Activated CD4-positive, CD25-positive, alpha-beta regulatory T cell treated with anti-CD3 and anti-CD28 coated beads, Interleukin-2, amount 50 U/mL, for 16 hours (primary cell): ENCODE measurements at places on chromosomes 5 and 9.

DNA sequence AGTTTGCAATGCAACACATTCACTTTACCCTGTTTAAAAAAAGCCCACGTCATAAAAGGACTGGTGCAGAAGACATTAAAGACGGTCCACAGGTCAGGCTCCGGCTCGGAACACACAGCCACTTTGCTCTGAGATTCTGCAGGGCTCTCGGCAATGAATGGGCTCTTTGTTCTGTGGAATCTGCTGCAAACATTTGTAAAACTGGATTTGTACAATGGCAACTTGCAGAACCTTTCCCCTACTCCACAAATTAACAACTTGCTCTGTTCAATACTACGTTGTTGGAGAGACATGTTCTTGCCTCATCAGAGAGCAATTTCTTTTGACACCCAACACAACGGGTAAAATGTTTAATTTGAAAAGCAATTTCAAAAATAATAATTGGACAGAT, 13.0 kb upstream of the NR5A1 start:
- no peak for DNase-seq

GRCh38 chr9:86975036-86975435, 27.7 kb upstream of the GAS1 start:
- DNase-seq = no peak

DNA sequence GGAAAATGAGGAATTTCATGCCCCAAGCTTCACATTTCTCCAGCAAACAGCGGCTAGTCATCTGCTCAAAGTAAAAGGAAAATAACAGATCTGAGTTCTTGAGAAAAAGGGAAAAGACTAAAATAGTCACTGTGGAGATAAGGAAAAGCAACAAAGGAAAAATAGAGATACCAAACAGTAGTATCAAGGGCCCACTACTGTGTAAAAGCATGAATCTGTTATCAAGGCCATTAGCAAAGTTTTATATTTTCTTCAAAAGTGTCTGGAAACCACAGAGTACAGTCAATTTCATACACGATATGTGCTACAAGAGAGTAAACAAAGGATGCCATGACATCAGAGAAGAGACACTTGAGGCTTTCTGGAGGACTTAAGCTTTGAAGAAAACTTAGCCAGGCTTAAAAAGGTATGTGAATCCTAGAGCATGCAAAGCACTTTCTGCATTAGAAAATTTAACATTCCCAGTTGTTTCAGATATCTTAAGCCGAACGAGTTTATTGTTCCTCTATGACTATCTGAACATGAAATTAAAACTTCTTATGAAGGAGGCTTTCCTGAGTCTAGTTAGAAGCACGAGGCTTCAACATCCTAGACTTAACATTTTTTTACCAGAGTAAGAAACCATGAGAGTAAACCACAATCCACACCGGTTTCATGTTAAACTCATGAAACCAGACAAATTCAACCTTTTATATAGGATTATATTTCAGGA, 1.2 kb downstream of the TTC33 start:
- DNase-seq = no peak

GRCh38 chr5:14818931-14819790, 52.4 kb downstream of the ANKH start:
- DNase-seq = no peak

DNA sequence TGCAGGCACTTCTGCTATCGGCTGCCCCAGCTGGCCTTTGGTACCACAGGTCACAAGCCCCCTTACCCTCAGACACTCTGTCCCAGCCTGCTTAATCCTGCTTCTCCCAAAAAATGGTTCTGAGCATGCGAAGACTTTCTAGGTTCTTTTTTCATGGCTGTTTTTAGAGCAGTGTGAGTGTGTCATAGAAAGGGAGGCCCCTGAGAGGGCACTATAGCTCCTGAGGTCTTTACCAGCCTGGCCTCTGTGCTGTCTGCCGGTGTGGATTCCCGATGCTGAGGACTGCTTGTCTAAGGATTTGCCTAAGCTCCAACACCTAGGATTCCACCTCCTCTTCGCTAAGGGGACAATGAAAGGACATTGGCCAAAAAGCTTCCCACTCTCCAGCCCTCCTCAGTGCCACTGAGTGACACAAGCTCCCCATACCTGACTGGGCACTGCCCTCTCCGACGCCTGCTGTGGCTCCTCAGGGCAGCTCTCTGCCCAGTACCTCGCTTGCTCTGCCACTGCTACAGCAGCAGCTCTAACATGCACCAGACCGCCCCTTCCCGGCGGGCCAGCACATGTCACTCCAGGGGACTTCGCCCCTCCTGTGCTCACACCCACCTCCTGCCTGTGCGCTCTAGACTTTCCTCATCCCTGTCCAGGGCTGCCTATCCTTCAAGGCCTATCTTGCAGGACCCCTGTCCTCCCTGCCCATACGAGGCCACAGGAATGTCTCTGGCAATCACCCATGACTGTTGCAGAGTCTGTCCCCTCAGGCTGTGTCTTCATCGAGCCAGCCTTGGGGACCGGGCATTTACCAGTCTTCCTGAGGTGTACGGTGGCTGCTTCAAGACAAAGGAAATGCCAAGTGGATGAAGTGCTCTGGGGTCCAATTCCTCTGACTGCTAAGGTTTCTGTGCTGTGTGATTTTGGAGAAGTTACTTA, 21.0 kb downstream of the MACROH2A1 start:
- no peak for DNase-seq

DNA sequence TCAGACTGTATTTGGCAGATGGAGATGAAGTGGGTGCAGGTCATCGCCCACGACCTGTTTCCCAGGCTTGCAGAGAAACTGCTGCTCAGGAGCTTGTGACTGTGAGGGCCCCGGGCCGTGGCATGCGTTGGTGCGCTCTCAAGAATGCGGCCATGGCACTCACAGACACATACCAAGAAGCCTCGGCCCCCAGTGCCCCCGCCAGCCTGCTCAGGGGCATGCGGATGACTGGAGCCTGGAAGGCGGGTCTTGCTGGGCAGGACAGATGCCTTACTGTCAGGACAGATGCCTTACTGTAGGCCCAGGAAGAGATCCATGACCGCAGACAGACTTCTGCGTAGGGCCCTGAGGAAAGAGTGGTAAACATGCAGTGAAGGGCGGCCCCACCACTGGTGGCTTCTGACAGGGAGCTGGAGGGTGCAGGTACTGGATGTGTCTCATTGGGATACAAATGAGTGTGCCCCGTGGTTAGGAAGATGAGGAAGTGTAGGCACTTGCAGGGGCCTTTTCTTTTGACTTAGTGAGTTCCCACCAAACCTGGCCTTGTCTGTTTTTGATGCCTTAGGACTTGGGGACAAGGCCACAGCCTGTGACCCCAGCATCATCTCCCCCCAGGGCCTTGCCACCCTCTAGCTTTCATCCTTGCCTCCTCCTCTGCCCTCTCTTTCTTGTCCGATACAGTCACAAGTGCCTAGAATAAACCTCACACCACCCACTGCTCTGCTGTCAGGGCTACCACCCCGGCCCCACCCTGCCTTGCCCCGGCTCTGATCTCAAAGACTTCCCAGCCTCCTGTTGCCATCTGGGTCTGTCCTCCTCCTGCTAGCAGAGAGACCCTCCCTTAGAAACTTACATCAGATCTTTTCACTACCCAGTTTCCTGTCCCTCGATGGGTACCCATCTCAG, 68.8 kb upstream of the ABL1 start:
- no peak for DNase-seq

- no peak for DNase-seq
Measured at GRCh38 chr9:127557998-127558546, 54.0 kb upstream of the STXBP1 start.

GRCh38 chr5:169260896-169261569, 39.9 kb downstream of the SLIT3 start:
- DNase-seq = no peak

DNA sequence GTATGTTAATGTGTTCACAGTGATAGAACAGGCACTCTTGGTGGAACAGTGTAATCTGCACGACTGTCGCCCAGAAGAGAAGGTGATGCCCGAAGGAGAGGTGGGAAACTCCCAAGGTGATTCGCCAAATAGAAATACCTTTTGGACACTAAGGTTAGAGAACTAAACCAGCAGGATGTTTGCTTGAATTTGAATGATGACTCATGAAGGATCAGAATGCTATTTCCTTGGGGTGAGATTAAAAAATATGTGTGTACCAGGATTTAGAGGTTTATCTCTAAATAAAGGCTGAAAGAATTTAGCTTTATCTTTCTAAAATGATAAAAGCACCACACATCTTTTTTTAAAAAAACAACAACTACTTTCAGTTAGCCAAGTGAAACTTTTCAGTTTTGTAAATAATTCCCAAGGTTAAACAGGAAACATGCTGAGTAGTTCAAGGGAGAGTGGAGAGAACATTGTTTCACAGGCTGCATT, 297.4 kb upstream of the TAS2R1 start:
- DNase-seq = no peak

- DNase-seq = no peak
Measured at GRCh38 chr9:84101964-84102632, 121.5 kb downstream of the RMI1 start.

DNA sequence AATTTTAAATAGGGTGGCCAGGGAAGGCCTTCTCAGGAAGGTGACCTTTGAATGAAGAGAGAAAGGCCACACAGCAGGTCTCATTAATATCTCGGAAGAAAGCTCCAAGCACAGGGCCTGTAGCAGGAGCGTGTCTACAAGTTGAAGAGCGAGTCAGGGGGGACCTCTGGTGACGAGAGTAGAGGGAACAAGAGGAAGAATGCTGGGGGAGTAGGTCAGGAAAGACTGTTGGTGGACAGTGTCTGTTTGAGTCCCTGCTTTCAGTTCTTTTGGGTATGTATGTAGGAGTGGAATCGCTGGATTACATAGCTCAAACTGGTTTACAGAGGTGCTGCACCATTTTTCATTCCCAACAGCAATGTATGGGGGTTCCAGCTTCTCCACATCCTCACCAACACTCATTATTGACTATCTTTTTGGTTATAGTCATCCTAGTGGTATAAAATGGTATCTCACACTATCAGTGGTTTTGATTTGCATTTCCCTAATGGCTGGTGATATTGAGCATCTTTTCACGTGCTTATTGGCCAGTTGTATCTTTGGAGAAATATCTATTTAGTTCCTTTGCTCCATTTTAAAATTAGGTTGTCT, 55.8 kb downstream of the NUP214 start:
- no peak for DNase-seq

DNA sequence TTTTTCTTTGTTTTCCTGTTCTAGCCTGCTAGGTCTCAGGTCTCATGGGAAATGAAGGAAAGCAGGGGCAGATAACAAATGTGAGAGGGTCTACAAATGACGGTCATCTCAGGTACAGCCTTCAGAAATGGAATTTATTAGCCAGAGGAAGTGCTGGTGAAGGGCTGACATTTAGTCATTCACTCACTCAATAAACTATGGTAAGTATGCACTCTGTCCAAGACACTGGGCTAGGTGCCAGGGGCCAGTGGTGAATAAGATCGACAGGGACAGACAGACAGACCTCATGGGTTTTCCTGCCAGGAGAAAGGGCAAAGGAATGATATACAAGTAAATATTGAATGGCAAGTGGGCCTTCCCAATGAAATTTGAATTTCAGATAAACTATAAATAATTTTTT, 6.3 kb downstream of the PDE6A start:
- DNase-seq = no peak

DNA sequence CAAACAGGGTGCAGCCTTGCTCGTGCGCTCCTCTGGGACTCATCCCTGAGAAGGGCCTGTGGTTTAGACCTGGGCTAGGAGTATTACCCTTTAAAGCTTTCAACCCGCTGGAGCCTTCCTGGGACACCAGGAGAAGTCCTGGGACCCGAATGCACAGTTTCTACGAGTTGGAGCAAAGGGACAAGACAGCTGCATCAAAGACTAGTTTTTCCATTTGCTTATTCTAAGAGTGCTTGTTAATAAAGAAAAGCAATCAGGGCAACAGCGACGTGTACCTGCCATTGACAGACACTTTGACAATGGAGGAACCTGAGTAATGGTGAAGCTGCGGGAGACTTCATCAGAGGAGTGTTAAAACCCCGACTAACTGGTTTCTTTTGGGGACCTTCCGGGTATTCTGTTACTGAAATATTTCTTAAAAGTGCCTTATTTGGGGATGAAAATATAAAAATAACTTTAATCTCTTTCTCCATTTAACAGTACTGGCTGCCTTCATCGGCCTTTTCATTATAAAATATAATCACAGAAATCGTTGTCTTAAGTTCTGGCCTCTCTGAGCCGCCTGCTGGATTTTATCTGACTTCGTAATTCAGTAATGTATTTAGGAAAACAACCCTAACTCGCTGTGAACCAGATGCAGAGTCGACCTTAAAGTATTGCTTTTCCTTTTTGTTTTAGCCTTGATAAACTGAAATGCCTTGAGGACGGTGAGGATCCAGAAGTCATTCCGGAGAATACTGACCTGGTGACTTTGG, 732 bp downstream of the SNAPC3 start:
- no peak for DNase-seq

DNA sequence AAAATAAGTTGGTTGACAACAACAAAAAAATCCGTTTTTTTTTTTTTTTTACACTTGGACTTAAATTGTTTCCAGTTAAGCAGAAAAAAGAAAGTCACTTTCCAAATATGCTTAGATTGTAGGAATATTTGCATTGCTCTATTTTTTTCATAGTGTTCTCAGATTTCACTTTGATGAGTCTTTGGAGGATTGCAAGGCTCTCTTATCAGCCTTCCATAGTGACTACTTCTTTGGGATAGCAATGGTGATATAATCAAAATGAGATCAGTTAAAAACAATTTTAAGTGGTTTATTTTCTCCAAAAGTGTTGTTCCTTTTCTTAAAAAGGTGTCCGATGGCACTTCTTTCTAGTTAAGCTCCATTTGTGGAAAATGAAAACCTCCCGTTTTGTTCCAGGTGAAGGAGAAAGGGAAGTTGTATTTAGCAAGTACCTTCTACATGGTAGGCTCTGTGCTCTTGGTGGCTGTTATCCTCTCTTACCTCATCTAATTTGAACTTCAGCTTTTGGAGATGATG, 3.9 kb downstream of the RASGRF2 start:
- no peak for DNase-seq

DNA sequence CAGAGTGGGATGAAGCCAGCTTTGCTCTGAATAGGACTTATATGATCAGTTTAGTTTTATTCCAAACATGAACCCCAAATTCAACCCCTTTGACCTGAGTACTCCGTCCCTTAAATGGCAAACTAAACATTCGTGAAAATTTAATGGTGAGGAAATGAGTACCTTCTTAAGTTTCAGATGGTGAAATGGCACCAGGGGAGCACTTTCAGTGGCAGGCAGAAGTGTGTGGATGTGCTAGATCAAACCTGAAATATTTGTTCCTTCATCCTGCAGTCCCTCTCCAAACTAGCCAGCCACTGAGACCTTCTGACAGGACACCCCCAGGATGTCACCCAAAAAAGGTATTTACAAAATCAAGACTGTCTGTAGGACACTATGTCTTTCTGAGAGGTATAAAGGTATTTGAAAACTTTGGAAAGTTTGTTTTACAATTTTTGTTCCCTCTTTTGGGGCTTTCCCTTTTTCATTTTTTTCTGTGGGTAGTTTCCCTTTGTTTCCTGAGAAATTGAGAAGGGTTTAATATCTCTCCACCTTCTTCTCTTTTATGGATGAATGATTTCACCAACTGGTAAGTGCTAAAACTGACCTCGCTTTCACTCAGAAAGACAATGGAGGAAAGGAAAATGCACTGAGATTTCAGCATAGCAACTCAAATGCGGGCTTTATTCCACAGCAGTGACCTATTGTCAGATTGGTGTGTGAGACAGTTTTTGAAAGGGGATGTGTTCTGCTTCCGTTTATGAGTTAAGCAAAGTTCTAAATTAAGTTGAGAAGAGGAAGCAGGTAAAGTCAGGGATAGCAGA, 127.1 kb downstream of the TMC1 start:
- no peak for DNase-seq
